ENCODE measurements at places on chromosomes 1 and 21.
A peak's percentile ranks its signal among the peaks of the same experiment; 100 is the strongest.

- no peak for DNase-seq
Measured at GRCh38 chr1:21703318-21703963, 34.3 kb upstream of the RAP1GAP start.

DNA sequence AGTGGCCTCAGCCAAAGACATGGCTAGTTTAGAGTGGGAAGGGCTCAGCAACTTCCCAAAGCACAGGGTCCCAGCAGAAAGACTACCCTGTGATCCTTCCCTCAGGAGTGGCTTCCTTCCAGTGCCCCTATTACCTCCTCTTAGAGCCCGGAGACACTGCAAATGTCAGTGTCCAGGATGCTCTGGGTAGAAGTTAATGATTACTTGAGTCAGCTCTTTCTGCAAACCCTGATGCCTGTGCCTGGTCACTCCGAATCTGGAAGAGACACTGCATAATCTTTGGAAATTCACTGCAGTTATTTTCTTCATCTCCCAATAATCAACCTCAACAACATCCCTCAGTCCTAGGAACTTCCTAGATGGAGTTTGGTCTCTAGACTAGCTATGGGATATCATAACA lies 27.2 kb upstream of the MGST3 start:
- DNase-seq = no peak

GRCh38 chr1:200778766-200779165 lies 40.1 kb downstream of the CAMSAP2 start:
- no peak for DNase-seq

GRCh38 chr1:155003766-155004351 lies 1.3 kb downstream of the ZBTB7B start:
- no peak for DNase-seq

- no peak for DNase-seq
Measured at GRCh38 chr1:178571807-178572206, 58.9 kb downstream of the TEX35 start.

DNA sequence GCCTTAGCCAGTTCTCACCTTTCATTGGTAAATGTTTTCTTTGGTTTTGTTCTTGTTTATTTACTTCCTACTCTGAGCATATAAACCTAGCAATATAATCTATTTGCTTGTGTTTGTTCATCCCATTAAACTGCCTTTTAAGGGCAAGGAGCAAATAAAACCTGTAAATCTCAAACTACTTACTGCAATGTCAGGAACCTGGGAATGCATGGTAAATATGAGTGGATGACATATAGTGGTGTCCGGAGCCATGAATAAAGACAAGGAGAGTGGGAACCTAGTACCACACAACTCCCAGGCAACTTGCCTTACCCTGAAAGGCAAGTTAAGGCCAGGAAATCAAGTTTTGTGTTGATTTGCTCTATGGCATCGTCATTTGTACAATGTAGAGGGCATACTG lies 1133.7 kb upstream of the NCAM2 start:
- DNase-seq = no peak

DNA sequence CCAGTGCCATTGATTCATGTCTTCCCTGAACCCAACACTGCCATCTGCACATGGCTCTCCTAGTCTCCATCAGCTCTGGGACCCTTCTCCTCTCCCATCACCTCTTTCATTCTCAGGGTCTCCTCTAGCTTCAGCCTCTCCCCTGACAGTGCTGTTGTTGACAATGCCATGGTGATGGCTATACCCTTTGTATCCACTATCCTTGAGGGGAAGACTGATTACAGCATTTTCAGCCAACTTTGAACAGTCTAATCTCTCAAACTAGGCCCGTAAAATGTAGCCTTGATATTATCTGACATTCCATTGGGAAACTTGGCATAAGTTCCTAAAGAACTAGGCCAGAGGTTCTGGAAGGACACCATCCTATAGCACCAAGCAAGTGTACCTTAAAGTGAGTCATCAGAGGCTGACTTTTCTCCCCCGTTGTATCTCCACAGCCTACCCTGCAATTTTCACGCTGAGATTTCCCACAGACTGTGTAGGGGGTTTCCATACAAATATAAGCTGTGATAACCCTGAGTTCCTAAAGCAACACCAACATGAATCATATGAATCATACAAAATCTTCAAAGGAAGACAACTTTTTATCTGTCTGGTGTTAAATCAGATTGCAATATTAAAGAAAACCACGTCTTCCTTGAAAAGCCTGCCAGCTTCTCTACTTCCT lies 5.8 kb downstream of the HAO2 start:
- no peak for DNase-seq

- DNase-seq = no peak
Measured at GRCh38 chr1:111141245-111142220, 1.5 kb downstream of the CEPT1 start.

DNA sequence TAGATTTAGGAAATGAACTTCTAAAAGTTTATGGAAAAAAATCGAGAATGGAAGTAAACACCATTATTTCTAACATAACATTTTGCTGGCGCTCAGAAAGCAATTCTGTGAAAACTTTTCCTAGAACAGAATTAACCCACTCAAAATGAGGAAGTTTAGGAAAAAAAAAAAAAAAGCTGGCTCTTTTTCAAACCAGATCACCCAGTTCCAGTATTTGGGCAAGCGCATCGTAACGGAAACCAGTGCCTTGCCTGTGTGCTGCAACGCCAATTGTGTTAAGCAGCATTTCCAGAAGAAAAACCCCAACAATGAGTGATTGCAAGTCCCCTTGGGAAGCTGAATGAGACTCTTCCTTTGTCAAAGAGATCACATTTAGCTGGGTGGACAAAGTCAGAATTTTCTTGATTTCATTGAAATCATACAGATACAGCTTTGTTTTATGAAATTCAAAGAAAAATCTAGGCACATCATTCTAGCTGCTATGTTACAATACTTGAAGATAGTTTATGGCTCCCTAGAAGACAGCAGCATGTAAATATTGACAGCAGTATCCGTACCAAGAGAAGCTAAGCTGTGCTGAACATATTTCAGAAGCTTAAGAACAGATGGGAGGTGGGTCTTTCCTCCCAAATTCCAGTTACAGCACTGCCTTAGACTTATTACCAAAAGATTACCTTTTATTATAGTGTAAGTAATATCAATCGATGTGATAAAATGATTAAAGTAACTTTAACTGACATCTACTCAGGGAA lies 113.4 kb downstream of the ERG start:
- DNase-seq = no peak

DNA sequence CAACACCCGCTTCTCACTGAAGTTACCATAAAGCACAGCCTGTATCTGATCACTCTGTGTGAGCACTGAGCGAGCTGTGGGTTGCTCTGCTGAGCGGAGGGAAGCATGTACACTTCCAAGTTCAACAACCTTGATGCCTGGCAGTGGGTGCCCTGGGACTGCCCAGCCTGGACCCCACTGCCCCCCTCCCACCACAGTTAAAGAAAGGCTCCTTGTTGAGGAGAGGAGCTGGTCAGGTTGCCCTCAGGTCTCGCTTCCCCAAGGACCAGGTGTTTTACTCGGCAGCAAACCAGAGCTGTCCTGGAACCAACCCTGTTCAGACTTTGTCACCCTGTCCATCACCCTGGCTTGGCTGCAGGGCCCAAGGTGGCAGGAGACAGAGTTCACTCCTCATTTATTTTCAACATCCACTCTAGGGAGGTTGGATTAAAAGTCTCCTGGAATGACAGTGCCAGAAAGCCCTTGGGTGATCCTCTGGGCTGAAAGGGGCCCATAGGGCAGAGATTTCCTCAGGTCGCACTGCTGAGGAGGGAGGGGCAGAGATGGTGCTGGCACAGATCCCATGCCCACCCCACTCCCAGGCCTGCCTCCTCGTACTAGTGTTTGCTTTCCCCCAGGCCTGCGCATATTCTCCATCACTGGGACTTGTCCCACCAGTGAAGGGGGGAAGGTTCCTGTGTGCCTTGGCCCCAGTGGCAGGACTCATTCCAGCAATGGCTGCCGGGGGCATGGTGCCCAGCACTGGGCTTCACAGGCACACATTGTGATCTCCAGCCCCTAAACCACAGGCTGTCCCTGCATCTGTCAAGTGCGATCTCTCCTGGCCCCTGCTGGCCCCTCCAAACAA lies 101.7 kb downstream of the TRABD2B start:
- no peak for DNase-seq

DNA sequence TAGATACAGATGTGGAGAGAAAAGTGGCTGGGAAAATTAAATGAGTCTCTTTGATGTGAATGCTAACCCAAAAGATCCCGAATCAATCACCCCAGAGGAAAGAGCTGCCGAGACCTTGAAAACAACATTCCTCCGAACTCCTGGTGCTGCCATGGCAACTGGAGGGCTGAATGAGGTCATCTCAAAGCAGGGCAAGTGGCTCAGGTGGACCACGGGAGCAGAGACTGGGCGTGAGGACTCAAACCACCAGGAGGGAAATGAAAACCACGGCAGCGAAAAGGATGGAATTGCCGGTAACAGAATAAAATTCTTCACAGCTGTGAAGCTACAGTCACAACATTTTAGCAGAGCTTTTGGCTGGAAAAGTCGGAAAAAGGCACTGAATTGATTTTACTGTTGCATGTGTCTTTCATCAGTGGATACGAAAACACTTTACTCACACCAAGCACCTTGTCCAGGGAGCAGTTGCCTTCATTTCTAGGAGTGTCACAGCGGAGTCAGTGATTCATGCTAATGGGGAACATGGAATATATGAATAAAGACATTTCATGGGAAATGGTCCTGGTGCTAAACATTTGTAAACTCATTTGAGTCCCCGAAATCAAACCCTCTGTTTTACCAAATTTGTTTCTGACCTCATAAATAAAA lies 23.2 kb upstream of the BECN2 start:
- no peak for DNase-seq

DNA sequence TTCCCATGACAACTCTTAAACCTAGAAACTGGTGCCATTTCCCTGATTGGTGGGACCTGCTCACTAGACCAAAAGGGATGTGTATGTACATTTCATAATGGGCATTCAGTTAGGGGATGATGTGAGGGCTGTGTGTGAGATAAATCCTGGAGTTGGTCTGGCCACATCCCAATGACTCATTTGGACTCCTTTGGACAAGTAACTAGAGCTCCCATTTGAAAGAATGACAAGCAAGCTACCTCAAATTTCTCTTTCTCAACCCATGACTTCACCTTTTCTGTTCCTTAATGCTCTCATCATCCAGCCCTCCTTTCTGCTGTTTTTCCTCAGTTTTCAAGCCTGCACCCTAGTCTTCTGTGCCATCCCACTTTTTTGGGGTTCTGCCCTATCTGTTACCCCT lies 27.9 kb downstream of the EBNA1BP2 start:
- DNase-seq = no peak

- DNase-seq = no peak
Measured at GRCh38 chr1:169999331-169999741, 75.2 kb downstream of the KIFAP3 start.

DNA sequence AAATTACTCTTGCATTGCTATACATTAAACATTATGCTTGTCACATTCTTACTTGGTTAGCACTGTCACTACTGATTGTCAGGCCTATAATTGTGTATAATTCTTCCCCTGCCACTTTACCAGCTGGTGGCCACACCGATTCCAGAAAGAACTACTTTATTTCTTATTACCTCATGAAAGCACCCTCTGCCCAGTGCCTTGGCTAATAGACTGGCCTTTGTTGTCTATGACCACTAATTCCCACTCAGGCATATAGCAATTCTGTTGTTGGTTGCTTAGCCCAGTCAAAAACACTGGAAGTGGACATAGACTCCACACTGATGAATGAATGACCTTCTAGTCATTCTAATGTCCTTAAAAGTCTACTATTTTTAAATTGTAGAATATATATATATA lies 35.6 kb downstream of the MRPL39 start:
- no peak for DNase-seq

GRCh38 chr1:64137412-64137803 lies 66.0 kb upstream of the UBE2U start:
- no peak for DNase-seq

GRCh38 chr1:160911925-160912324 lies 26.9 kb upstream of the ITLN1 start:
- no peak for DNase-seq

- DNase-seq = peak; percentile 18
Measured at GRCh38 chr1:19764848-19765247, 34.9 kb downstream of the TMCO4 start.

DNA sequence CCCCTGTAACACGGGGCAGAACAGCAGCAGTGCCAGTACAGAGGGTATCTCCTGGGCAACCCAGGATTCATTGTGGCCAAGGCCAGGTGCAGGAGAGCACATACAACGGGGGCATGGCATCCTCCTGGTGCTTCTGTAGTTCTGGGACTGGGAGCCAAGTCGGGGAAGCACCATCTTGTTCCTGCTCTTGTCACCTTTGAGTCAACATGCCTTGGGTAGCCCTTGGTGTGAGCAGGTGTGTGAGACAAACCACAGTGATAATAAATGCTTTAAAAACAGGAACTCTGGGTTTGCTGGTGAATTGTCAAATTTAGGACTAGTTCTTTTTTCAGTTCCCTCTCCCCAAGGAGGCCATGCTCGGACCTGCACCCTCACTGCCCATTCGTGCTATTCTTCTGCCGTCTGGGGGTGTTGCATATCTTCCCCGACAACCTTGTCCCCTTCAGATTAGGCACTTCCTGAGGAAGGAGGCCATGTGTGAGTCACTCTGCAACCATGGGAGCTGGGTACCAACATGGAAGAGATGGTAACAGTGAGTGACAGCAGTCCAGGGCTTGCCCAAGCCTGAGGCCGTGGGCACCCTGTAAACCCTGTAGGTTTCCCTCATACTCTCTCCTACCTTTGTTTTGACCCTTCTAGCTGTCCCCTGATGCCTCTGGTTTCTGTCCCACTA lies 150.2 kb downstream of the GRIK3 start:
- no peak for DNase-seq

GRCh38 chr21:45543371-45543709 lies 1.1 kb upstream of the SLC19A1 start:
- no peak for DNase-seq

GRCh38 chr1:155871390-155871789 lies 12.0 kb downstream of the SYT11 start:
- DNase-seq = no peak

GRCh38 chr1:177558372-177558771 lies 387.6 kb downstream of the BRINP2 start:
- DNase-seq = no peak

DNA sequence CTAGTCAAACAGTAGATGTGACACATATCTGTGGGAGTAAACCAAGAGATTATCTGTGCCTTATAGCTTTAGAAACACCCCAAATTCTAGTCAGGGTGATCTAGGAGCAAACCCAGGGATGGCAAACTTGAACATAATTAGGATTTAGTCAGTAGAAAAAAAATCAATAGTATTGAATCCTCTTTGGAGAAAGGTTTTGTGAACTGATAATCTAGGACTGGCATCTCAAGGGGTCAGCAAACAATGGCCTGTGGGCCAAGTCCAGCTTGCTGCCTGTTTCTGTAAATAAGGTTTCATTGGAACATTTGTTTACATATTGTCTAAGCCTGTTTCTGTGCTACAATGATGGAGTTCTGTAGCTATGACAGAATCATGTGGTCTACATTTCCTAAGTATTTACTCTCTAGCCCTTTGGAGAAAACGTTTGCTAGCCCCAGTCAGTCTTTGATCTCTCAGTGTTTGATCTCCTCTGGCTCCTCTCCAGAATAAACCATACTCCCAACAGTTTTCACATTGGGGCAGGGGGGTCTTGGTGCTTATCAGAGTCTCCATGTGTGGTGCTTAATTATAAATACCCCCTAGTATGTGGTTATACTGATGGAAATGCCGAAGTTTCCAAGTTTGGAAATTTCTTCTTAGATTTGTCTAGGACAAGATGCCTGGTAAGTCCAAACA lies 385.8 kb downstream of the NTNG1 start:
- no peak for DNase-seq
